ENCODE measurements at places on chromosomes 5 and 9. TPM values are rescaled to one million over a fixed set of nuclear protein-coding genes. Genes with fewer than 3 reads are reported as not detected.

- H3K27ac ChIP-seq = no peak overlapping the region
- no peak overlapping the region for H3K4me3 ChIP-seq
- H3K36me3 ChIP-seq = no peaks in the 10 kb centered on the region
- no peak for DNase-seq
- no peaks in the 10 kb centered on the region for H3K27me3 ChIP-seq
Measured at GRCh38 chr5:146040527-146040926, 64.8 kb downstream of the PLAC8L1 start.

IGFBPL1 gene
- total RNA-seq = 590 TPM

GRCh38 chr9:119370816-119371215 lies 1.6 kb upstream of the BRINP1 start:
- H3K4me1 ChIP-seq = peaks cover 11% of the 10 kb centered on the region
- H3K27ac ChIP-seq = no peak overlapping the region
- DNase-seq = no peak
- H3K27me3 ChIP-seq = peaks cover 11% of the 10 kb centered on the region
- H3K4me3 ChIP-seq = peak overlapping the region; percentile 26

DNA sequence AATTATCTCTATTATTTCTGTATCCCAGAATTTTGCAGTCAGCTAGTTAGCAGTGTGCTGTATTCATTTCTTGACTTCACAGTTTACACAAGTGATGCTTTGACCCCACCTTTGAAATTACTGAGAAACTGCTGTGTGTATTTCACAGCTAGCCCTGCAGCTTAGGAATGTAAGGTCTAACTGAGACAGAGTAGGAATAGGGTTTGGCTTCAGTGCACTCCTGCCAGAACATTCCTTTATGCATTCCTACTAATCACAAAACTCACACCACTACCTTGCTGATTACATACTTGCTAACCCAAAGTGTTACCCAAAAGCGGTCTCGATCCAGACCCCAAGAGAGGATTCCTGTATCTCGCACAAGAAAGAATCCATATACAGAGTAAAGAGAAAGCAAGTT lies 551.8 kb downstream of the CDH9 start:
- peaks cover 2% of the 10 kb centered on the region for H3K4me1 ChIP-seq
- no peak overlapping the region for H3K4me3 ChIP-seq
- H3K36me3 ChIP-seq = no peaks in the 10 kb centered on the region
- no peak for DNase-seq

GRCh38 chr9:18154661-18155060 lies 319.3 kb upstream of the ADAMTSL1 start:
- no peaks in the 10 kb centered on the region for H3K4me1 ChIP-seq
- H3K4me3 ChIP-seq = no peak overlapping the region
- H3K36me3 ChIP-seq = no peaks in the 10 kb centered on the region
- no peak overlapping the region for H3K27ac ChIP-seq
- H3K27me3 ChIP-seq = no peaks in the 10 kb centered on the region

DNA sequence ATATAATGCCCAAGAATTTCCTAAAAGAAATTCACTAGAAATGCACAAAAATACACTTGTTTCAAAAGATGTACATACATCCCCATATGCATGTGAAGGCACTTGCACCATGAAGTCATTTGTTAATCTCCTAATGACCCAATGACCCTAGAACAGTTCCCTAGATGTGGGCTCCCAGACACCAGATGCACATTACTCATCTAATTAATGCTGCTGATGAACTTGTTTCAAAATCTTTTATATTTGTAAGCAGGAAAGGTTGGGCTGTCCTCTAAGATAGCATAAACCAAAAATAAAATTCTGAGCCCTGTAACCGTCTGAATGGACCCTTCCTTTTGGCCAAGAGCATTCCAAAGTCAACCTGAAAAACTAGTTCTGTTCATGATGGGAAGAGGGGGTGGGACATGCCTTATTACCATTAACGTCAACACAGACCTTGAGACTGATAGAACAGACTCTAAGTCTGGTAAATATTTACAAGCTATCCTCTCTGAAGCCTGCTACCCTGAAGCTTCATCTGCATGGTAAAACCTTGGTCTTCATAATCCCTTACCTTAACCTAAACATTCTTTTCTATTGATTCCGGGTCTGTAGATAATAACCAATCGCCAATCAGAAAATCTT lies 91.0 kb upstream of the DAPK1 start:
- peaks cover under 1% of the 10 kb centered on the region for H3K36me3 ChIP-seq
- H3K27ac ChIP-seq = peak overlapping the region; percentile 63
- H3K4me1 ChIP-seq = peaks cover 20% of the 10 kb centered on the region
- peak overlapping the region; percentile 30 for H3K4me3 ChIP-seq
- no peak for DNase-seq

ADAM19 gene
- 41.2 TPM for total RNA-seq

DNA sequence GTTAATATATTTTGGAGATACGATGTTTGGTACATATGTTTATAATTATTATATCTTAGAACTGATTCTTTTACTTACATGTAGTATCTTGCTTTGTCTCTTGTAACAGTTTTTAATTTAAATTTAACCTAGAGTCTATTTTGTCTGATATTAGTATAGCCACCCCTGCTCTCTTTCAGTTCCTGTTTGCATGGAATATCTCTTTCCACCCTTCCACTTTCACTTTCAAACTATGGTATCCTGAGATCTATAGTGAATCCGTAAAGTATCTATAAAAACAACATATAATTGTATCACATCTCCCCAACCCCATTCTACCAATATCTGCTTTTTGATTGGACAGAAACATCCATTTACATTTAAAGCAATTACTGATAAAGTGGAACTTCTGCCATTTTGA lies 7.2 kb downstream of the IRGM start:
- no peak overlapping the region for H3K27ac ChIP-seq
- DNase-seq = no peak
- H3K36me3 ChIP-seq = no peaks in the 10 kb centered on the region
- H3K27me3 ChIP-seq = no peaks in the 10 kb centered on the region

PCDHB10 gene
- 17.7 TPM for total RNA-seq

DNA sequence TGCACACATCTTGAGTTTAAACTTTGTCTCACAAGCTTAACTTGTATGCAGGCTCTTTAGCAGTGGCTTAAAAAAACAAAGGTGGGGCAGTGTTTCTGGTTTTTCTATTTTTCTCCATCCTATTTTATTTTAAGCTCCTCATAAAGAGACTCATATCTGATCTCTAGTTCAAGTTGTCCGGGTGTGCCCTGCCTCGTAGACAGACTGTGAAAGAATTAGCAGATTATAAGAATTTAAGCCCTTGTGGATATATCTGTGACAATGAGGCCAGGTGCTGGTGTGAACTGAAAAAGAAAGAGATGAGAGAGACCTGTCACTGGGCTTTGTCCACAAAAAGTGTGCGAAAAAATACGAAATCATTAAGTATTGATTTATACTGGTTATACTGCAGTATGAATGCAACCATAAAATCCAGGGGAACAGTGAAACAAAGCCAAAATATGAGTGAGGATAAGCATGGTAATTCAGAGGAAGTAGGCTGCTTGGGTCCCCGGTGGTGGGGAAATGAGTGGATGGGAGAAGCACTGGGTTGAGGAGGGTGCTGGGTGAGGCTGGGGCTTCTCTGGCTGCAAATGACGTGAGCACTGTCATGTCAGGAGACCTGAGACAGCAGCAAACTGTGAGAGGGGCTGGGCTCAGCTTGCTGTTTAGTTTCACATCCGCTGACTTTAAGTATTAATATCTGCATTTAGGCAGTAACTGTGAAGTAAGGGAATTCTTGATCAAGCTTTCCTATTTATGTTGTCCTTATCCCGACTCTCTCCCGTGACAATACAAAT lies 179.7 kb upstream of the ANKRD55 start:
- H3K4me1 ChIP-seq = peaks cover 3% of the 10 kb centered on the region
- H3K27ac ChIP-seq = no peak overlapping the region
- H3K36me3 ChIP-seq = peaks cover 5% of the 10 kb centered on the region
- H3K27me3 ChIP-seq = no peaks in the 10 kb centered on the region
- no peak overlapping the region for H3K4me3 ChIP-seq
- no peak for DNase-seq

- no peak for DNase-seq
- no peaks in the 10 kb centered on the region for H3K4me1 ChIP-seq
- peaks cover 4% of the 10 kb centered on the region for H3K27me3 ChIP-seq
- H3K27ac ChIP-seq = no peak overlapping the region
- H3K4me3 ChIP-seq = no peak overlapping the region
Measured at GRCh38 chr5:169213479-169213878, 87.5 kb downstream of the SLIT3 start.
